Activated CD4-positive, alpha-beta T cell treated with anti-CD3 and anti-CD28 coated beads, Interleukin-2, amount 10 ng/mL, durations not matched to agents 24 days and 14 days (primary cell): ENCODE measurements at places on chromosomes 5 and 9. TPM values are rescaled to one million over a fixed set of nuclear protein-coding genes. Genes with fewer than 3 reads are reported as not detected.

The RGS7BP gene
- not detected in 2 replicates for total RNA-seq

The MYMK gene
- total RNA-seq, result not detected in 2 replicates

The PTGR1 gene
- 1.7 and 2.0 TPM in 2 replicates for total RNA-seq

- DNase-seq, result peak; percentile 87
Observed at GRCh38 chr9:34413231-34413852, 36.6 kb upstream of the MYORG start.

DNA sequence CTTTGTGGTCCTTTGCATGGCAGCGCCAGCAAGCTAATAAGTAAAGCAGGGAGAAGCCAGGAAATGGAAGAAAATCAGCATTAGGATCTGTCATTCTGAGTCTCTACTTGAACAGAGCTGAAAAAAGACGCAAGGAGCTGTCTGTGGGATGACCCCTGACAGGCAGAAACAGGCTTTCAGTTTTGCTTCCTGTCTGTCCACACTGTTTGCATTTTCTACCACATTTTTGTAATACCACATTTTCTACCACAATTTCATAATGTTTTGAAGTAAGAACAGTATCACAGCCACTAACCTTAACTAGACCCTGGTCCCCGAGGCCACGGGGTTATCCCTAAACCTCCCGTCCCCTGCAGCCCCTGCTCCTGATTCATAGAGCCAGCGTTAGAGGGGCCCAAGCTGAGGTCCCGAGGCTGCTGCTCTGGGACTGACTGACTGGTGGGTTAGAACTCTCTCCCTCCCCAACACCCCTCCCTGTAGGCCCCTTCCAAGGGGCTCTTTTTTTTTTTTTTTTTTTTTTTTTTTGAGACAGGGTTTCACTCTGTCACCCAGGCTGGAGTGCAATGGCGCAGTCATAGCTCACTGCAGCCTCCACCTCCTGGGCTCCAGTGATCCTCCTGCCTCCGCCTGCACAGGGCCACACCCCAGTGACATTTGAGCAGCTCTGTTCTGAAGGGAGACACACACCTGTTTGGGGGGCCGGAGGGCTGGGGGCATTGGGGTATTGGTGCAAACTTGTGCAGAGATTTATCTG lies 4.0 kb upstream of the CLIC3 start:
- DNase-seq, result peak; percentile 80

DNA sequence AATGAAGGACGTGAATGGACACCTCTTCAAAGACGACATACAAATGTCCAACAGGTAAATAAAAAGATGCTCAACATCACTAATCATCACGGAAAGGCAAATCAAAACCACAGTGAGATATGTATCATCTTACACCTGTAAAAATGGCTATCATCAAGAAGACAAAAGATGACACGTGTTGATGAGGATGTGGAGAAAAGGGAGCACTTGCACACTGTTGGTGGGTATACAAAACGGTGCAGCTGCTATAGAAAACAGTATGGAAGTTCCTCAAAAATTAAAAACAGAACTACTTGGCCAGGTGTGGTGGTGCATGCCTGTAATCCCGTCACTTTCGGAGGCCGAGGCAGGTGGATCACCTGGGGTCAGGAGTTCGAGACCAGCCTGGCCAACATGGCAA lies 47.9 kb downstream of the STK10 start:
- DNase-seq, result no peak

DNA sequence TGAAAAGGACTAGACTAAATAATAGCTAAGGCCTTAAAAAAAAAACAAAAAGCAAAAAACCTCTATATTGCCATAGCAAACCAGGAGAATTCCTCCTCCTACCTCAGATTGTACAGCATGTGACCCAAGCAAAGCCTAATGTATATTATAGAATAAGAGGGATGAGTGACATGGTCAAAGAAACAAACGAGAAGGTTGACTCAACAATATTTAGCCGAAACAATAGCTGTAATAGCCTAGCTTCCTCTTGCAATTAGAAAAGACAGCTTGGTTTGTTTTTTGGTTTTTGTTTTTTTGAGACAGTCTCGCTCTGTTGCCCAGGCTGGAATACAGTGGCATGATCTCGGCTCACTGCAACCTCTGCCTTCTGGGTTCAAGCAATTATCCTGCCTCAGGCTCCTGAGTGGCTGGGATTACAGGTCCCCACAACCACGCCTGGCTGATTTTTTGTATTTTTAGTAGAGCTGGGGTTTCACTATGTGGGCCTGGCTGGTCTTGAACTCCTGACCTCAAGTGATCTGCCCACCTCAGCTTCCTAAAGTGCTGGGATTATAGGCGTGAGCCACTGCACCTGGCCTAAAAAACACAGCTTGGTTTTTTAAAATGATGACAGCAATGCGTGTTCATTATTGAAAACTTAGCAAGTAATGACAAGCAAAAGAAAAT lies 5.6 kb downstream of the NLN start:
- DNase-seq, result no peak

GRCh38 chr5:90571147-90571773 lies 12.7 kb downstream of the ADGRV1 start:
- DNase-seq, result no peak

DNA sequence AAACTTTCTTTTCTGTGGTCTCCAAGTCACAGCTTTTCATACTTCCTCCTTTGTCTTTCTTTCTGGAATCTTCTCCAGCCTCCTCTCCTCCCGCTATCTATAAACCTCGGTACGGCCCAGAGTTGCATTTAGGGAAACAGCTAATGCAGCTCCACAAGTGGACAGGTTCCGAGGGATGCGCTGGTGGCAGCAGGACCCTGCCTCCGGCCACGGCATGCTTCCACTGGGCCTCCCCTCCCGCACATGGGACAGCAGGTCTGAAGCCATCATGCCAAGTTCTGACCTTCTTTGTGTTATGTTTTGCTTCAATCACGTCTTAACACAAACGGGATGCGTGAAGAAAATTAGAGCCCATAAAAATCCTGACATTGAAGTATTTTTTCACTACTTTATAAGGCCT lies 136.9 kb downstream of the IRX2 start:
- DNase-seq, result no peak

GRCh38 chr5:178672630-178673029 lies 45.8 kb upstream of the CLK4 start:
- no peak for DNase-seq

- no peak for DNase-seq
Observed at GRCh38 chr9:72315089-72315509, 49.9 kb downstream of the ZFAND5 start.

DNA sequence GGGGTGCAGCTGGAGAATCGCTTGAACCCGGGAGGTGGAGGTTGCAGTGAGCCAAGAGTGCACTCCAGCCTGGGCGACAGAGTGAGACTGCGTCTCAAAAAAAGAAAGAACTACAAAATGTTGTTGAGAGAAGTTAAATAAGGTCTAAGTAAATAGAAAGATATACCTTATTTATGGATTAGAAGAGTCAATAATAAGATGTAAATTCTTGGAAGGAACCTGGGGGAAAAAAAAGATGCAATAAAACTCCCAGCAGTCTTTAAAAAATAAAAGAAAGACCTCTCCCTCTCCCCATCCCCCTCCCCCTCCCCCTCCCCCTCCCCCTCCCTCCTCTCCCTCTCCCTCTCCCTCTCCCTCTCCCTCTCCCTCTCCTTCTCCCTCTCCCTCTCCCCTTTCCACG lies 15.5 kb upstream of the FAF2 start:
- no peak for DNase-seq

GRCh38 chr5:40882291-40882690 lies 27.0 kb upstream of the C7 start:
- DNase-seq, result no peak

- DNase-seq, result no peak
Observed at GRCh38 chr5:52334367-52334766, 453.3 kb upstream of the ITGA1 start.

GRCh38 chr5:152811988-152812387 lies 406.9 kb upstream of the NMUR2 start:
- DNase-seq, result no peak

GRCh38 chr9:124342776-124343485 lies 72.3 kb downstream of the PSMB7 start:
- DNase-seq, result no peak

DNA sequence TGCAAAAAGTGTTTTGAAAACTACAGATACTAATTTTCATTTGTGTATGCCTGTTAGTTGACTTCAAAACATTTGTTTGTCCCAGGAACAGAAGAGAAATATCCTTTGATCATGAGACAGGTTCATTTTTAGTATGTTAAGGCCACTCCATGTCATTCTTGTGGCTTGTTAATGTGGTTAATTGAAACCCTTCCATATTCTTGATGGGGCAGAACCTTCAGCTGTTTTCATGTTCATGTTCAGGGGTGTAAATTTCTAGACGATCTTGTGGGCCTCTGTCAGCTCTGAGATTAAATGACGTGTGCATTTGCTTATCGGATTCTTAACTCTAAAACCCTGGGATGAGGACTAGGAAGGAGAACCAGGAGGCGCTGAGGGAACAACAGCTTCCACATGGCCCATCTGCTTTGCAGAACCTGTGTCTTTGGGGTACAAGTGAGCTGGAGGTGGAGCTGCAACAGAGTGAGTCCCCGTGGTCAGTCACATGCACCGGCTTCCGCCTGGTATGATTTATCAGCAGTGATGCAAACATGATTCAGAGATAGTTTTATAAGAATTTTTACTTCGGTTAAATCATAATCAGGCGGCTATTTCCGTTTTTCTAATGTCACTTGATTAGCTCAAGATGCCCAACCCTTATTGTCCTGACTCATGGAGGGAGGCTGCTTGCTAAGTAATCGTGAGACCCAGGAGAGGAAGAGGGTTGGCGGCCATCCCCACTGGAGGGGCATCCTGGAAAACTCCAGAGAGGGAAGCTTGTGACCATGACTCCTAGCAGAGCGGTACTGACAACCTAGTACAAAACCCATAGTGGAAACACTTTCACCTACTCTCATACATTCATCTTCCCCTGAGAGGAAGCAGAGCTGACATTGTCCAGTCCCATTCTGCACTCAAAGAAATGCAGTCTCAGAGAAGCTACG lies 138.4 kb downstream of the C9orf152 start:
- DNase-seq, result no peak

- no peak for DNase-seq
Observed at GRCh38 chr9:31188496-31188895, 1195.9 kb upstream of the ACO1 start.

- no peak for DNase-seq
Observed at GRCh38 chr9:137428311-137428630, 5.1 kb downstream of the NOXA1 start.

GRCh38 chr5:170429014-170429413 lies 39.8 kb upstream of the KCNMB1 start:
- no peak for DNase-seq
